Activated CD4-positive, alpha-beta T cell treated with anti-CD3 and anti-CD28 coated beads, Interleukin-2, amount 10 ng/mL, durations not matched to agents 7 days and 5 days (primary cell): ENCODE measurements at places on chromosomes 5 and 9. TPM values are rescaled to one million over a fixed set of nuclear protein-coding genes. Genes with fewer than 3 reads are reported as not detected.
A peak's percentile ranks its signal among the peaks of the same experiment; 100 is the strongest.

TMEM174 gene
- not detected for total RNA-seq

ERCC6L2 gene
- total RNA-seq, result 47.2 TPM

- no peaks in the 10 kb centered on the region for H3K36me3 ChIP-seq
- H3K4me1 ChIP-seq, result peaks cover 4% of the 10 kb centered on the region
- peaks cover 32% of the 10 kb centered on the region for H3K27me3 ChIP-seq
- no peak for DNase-seq
- H3K4me3 ChIP-seq, result no peak overlapping the region
- H3K27ac ChIP-seq, result no peak overlapping the region
Observed at GRCh38 chr9:132823370-132824145, 54.5 kb downstream of the AK8 start.

- no peak overlapping the region for H3K27ac ChIP-seq
- peaks cover 21% of the 10 kb centered on the region for H3K27me3 ChIP-seq
- no peaks in the 10 kb centered on the region for H3K4me1 ChIP-seq
Observed at GRCh38 chr5:113232667-113233066, 202.1 kb downstream of the TSSK1B start.

GRCh38 chr5:126094991-126095390, 328.2 kb upstream of the GRAMD2B start:
- no peak overlapping the region for H3K27ac ChIP-seq
- no peak overlapping the region for H3K4me3 ChIP-seq
- H3K27me3 ChIP-seq, result no peaks in the 10 kb centered on the region
- H3K36me3 ChIP-seq, result no peaks in the 10 kb centered on the region

DNA sequence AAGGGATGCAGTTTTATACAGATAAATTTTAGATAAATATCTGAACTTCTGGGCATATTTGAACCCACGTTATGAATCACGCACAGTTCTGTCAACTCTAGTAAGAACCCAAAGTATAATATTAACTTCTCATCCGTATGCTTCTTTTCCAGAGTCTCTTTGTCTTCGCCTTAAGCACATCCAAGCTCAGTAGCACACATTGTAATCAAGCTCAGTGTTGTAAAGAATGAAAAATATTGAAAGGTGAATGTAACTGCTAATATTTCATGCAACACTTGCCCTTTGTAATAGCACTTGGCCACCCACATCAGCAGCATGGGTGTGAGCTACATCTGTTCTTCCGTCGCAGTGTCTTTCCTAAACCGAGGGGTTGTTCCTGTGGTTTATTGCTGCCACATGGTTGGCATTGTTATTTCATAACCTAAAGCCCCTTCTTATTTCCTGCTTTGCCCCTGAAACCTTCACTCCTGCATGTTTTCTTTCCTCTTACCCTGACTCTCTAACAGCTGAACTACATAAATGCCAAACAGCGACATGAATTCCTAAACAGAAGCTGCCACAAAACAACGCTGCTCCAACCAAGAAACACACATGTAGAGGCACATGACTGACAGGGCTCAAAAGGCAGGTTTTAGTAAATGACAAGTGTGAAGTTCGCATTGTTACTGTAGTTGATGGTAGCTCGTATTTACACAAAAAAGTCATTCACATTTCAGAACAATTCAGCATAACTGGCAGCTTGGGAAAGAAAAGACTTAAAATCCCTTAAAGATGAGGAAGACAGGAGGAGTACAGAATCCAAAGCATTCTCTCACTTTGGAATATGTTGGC, 190.1 kb upstream of the MEF2C start:
- H3K4me1 ChIP-seq, result no peaks in the 10 kb centered on the region
- H3K27ac ChIP-seq, result no peak overlapping the region
- no peaks in the 10 kb centered on the region for H3K27me3 ChIP-seq
- no peaks in the 10 kb centered on the region for H3K36me3 ChIP-seq

- H3K36me3 ChIP-seq, result peaks cover 60% of the 10 kb centered on the region
- DNase-seq, result no peak
- no peaks in the 10 kb centered on the region for H3K27me3 ChIP-seq
Observed at GRCh38 chr5:119389288-119390030, 33.6 kb downstream of the TNFAIP8 start.

SLC36A2 gene
- total RNA-seq, result not detected

TUSC1 gene
- total RNA-seq, result 0.42 TPM

DNA sequence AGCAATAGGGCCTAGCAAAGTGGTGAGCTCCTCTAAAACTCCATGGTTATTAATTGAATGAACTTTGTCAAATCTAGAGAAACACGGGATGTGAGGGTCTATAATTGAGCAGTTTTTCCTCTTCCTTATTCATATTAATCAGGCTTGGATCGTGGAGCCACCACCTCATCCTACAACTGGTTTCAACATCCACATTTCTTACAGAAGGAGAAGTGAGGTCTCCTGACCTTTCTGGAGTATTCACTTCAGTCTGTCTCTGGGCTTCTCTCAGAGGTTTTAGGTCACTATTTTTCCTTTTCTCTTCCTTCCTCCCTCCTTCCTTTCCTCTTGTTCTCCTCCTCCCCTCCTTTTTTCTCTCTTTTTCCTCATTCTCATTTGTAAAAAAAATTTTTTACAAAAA, 177.3 kb upstream of the ACTBL2 start:
- no peaks in the 10 kb centered on the region for H3K36me3 ChIP-seq
- no peak for DNase-seq
- H3K27me3 ChIP-seq, result peaks cover 10% of the 10 kb centered on the region
- no peak overlapping the region for H3K27ac ChIP-seq
- no peaks in the 10 kb centered on the region for H3K4me1 ChIP-seq

LCN15 gene
- not detected for total RNA-seq

SPAAR gene
- not detected for total RNA-seq

SPATA31C1 gene
- not detected for total RNA-seq

DNA sequence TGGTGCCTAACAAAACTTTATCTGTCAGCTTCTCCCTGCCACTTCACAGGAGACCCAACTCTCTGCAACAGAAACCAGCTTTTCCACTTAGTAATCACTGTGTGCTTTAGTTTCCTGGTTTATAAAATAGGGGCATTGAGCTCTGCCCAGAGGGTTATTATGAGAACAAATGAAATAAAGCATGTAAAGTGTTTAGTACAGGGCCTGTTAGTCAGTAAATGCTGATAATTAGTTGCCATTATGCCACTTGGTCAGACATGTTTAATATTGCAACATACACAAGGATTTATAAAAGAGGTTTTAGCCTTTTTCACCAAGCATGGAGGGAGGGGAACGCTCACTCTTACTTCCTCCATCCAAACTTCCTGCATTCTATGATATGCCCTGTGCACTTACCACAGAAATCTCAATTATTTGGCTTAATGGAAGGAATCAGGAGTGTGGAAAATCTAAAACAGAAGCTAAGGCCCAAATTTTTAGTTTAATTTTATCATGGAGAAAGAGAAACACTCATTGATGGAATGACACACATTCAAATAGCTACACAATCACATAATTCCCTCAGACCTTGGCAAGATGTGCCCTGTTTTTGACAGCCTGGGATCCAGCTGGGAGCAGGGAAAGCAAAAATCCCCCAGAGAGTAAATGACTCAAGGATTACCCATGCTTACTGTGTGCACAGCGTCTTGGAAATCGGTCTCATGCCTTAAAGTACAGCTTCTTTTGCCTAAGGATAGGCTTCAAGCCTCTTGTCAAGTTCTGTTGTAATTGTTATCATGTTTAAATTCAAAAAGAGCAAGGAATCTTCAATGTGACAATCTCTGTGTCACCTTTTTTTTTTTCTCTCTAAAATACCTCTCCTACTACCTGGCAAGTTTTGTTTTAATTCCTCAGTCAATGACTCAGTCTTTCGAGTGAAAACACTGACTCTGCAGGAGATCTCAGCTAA, 34.0 kb downstream of the ZNF474 start:
- H3K27me3 ChIP-seq, result no peaks in the 10 kb centered on the region
- no peak overlapping the region for H3K27ac ChIP-seq
- H3K4me1 ChIP-seq, result no peaks in the 10 kb centered on the region
- H3K4me3 ChIP-seq, result no peak overlapping the region

GRCh38 chr5:60529001-60529400, 171.0 kb downstream of the DEPDC1B start:
- no peaks in the 10 kb centered on the region for H3K36me3 ChIP-seq
- no peak overlapping the region for H3K27ac ChIP-seq
- no peak overlapping the region for H3K4me3 ChIP-seq

- no peak for DNase-seq
- H3K27ac ChIP-seq, result no peak overlapping the region
- H3K4me3 ChIP-seq, result no peak overlapping the region
- H3K36me3 ChIP-seq, result no peaks in the 10 kb centered on the region
Observed at GRCh38 chr5:67731886-67732285, 483.7 kb upstream of the PIK3R1 start.

DNA sequence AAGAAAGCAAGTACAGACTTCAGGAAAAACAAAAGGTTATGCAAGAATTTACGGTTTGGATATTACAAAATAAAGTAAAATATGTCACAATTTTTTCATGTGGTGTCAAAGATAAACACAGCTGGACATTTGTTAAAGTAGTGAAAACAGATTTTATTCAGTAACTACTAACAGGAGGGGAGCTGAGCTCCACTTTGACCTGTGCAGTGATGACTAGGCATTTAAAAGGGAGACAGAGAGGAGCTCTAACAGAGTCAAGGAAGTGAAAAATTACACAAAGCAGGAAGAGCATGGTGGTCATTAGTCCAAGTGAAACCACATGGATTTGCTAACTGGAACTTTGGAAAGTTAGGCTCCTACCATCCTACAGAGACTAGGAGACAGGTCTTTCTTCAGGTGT, 263.6 kb upstream of the PCSK5 start:
- H3K4me3 ChIP-seq, result no peak overlapping the region
- no peak for DNase-seq
- H3K4me1 ChIP-seq, result no peaks in the 10 kb centered on the region
- no peak overlapping the region for H3K27ac ChIP-seq
- no peaks in the 10 kb centered on the region for H3K27me3 ChIP-seq

GRCh38 chr5:66722686-66723085, 126.5 kb downstream of the MAST4 start:
- H3K4me3 ChIP-seq, result no peak overlapping the region
- H3K27me3 ChIP-seq, result peaks cover 10% of the 10 kb centered on the region
- no peak overlapping the region for H3K27ac ChIP-seq
- H3K4me1 ChIP-seq, result no peaks in the 10 kb centered on the region
- H3K36me3 ChIP-seq, result no peaks in the 10 kb centered on the region

DNA sequence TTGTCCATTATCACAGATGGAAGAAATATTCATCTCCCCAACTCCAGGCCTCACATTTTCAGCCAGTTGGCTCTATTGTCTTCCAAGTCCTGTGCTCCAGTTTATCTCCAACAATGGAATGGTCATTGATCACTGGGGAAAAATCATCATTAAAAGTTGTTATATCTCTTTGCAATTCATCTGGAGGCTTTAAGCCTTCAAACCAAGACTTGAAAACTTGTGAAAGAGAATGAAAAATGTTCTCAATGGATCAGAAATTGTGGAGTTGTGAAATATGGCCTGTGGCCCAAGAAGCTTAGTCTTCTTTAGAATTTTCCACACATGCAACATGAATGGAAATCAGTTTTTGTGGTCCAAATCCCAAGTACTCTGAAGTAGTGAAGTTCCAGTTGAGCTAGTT, 569.6 kb downstream of the EBF1 start:
- no peaks in the 10 kb centered on the region for H3K4me1 ChIP-seq
- DNase-seq, result no peak
- no peaks in the 10 kb centered on the region for H3K36me3 ChIP-seq
- no peak overlapping the region for H3K27ac ChIP-seq

SPINK1 gene
- not detected for total RNA-seq

- no peaks in the 10 kb centered on the region for H3K4me1 ChIP-seq
- no peaks in the 10 kb centered on the region for H3K36me3 ChIP-seq
- no peak overlapping the region for H3K27ac ChIP-seq
- H3K4me3 ChIP-seq, result no peak overlapping the region
- peaks cover 10% of the 10 kb centered on the region for H3K27me3 ChIP-seq
Observed at GRCh38 chr9:86052556-86053468, 46.5 kb downstream of the GOLM1 start.

WWC1 gene
- total RNA-seq, result 0.60 TPM

IFNB1 gene
- total RNA-seq, result not detected

DNA sequence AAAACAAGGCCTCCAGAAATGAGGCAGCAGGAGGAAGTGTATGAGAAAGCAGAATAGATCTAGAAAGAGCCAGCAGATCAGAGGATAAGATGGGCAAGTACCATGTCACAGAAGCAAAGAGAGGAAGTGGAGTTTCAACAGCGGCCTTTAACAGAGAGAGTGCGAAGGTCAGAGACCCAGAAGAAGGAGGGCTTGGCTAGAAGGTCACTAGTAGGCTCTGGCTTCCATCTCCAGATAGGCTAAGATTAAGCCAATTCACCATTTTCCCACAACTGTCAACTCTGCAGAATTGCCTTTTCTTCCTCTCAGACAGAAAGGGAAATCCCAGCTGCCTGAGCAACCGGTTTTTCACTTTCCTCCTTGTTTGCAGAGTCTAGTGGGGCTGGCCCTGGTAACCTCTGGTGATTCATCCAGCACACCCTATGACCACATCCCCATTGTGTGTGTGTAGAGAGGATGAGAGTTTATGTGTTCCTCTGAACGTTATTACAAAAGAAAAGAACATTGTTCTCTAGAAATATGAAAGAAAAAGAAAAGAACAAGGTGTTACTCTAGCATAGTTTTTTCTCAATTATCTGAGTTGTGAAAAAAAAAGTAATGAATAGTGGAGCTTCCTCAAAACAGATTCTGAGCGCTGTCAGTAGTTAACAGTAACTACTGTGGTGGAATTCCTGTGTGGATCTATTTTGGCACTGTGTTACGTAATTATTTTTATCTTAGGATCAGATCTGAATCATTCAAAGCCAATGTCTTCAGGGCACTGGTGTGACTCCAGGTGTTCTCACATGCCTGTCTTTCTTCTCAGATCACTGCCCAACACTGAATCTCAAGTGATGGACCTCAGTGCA, 220.4 kb downstream of the ARRDC3 start:
- peaks cover 20% of the 10 kb centered on the region for H3K4me1 ChIP-seq
- no peaks in the 10 kb centered on the region for H3K36me3 ChIP-seq
- peak overlapping the region; percentile 19 for H3K4me3 ChIP-seq
- DNase-seq, result peak; percentile 64
- no peaks in the 10 kb centered on the region for H3K27me3 ChIP-seq
- H3K27ac ChIP-seq, result peak overlapping the region; percentile 55

DNA sequence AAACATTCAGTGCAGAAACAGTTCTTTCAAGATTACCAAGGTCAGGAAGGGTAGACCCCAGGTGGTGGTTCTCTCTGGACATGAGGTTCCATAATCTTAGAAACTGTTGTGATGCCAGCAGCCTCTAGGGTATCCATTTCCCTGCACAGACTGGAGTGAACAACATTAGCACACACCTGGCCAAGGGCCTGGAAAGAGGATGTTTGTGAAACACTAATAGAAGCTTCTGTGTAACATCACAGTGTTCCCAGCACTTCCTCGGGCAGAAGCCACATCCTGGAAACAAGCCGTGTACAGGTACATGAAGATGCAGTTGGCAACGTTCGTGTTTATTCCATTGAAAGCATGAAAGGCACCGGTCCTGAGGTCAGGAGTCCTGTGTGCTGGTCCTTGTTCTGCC, 598.2 kb upstream of the KLF4 start:
- no peak overlapping the region for H3K27ac ChIP-seq
- H3K36me3 ChIP-seq, result no peaks in the 10 kb centered on the region
- no peak overlapping the region for H3K4me3 ChIP-seq
- no peaks in the 10 kb centered on the region for H3K4me1 ChIP-seq
- H3K27me3 ChIP-seq, result no peaks in the 10 kb centered on the region
